ENCODE measurements at places on chromosomes 5 and 9.

DNA sequence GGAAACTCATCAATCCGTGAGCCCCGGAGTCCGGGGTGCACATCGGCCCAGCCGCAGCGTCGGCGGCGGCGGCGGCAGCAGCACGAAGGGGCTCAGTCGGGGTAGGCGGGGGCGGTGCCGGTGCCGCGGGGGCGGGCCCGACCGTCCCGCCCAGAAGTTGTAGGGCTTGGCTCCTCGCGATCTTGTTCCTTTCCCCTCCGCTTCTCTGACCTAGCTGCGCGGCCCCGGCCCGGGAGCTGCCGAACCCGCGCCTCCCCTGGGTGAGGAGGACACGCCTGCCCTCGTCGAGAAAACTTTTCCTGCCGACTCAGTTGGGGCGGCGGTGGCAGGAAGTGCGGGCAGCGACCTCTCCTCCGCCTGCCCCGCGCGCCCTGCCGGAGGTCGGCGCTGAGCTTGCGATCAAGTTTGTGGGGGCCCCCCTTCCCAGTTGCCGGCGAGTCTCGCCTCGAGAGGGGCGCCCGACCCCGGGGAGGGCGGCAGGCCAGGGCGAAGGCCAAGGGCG, at the start of gene MAN2A1:
MAN2A1 (plus strand) TSS at position 188 of the 502 bp plus-strand sequence. CDS start 491 bp downstream, outside the sequence.
- DNase-seq, result peak; percentile 87

- DNase-seq, result no peak
Measured at GRCh38 chr9:127912882-127913281, 4.0 kb downstream of the ST6GALNAC4 start.

DNA sequence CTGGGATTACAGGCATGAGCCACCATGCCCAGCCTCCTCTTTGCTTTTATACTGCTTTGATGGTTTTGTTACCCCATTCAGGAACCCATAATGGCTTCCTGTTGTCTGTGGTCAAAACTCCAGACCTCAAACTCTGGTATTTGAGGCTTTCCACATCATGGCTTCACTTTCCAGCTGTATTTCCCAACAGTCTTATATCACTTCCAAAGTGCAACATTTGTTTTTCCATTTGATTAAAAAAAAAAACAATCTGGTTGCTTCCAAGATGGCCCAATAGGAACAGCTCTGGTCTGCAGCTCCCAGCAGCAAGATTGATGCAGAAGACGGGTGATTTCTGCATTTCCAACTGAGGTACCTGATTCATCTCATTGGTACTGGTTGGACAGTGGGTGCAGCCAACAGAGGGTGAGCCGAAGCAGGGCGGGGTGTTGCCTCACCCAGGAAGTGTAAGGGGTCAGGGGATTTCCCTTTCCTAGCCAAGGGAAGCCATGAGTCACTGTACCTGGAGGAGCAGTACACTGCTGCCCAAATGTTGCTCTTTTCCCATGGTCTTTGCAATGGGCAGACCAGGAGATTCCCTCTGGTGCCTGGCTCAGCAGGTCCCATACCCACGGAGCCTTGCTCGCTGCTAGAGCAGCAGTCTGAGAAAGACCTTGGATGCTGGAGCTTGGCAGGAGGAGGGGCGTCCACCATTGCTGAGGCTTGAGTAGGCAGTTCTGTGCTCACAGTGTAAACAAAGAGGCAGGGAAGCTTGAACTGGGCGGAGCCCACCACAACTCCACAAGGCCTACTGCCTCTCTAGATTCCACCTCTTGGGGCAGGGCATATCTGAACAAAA, 458.4 kb downstream of the KDM4C start:
- no peak for DNase-seq

DNA sequence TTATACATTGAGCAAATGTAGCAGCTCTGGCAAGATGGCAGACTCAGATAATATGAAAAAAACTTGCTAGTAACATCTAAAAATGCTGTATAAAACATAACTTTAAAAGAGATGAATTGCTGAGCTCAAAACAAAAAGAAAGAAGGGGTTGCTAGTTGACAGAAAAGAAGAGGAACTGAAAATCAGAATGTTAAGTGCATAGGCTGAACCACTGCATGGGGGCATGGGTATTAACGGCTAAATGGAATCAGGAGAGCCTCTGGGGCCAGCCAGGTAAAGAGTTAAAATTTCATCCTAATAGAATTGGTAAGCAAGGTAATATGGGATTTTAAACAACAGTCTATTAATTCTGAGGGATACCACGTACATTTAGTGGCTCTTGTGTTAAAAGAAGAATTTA, 146.8 kb downstream of the SMC2 start:
- no peak for DNase-seq

DNA sequence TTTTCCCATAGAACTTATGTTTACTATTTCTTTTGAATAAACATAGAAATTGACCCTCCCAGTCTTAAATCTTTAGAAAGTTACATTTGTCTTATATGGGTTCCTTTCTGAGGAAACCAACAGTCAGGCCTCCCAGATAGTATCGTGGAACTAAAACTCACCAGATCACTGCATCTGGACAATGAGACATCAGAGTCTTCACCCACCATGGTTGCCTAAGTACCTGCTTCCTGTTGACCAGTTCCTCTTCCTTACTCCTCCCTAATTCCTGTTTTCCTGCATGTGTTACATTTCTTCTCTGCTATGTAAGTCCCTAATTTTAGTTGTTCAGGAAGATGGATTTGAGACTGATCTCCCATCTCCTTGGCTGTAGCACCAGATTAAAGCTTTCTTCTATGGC, 462.2 kb downstream of the DIRAS2 start:
- DNase-seq, result no peak

DNA sequence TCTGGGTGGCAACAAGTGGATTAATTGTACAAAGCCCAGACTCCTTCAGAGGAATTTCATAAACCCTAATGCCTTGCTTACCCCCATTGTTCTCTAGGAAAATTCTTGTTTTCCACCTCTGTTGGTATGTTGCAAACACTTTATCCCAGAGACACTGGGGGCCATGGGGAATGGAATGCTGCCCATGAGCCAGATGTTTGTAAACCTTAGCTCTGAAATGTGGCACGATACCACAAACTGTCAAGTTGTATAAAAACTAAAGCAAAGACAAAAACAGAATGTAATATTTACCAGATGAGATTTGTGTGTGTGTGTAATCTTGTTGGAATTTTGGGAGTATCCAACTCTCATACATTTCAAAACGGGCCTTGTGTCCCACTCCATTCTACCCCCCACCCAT, 465.0 kb downstream of the EBF1 start:
- DNase-seq, result no peak

DNA sequence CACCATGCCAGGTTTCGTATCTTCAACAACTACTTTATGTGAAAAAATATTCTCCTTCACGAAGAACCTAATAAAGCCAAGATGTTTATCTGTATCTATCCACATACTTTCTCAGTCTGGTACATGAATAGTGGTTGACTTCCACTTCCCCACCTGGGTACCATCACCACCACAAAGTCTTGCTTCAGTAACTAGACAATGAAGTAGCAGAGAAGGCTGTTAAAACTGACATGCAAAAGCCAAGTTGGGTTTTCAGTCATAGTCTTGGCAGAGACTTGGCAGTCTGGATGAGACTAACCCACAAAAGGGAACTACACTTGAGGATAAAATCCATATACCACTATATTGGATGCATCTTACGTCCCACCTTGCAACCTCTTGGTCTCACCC, 5.0 kb downstream of the P4HA2 start:
- DNase-seq, result no peak

GRCh38 chr5:34905564-34905963, 9.7 kb downstream of the RAD1 start:
- DNase-seq, result peak; percentile 31

DNA sequence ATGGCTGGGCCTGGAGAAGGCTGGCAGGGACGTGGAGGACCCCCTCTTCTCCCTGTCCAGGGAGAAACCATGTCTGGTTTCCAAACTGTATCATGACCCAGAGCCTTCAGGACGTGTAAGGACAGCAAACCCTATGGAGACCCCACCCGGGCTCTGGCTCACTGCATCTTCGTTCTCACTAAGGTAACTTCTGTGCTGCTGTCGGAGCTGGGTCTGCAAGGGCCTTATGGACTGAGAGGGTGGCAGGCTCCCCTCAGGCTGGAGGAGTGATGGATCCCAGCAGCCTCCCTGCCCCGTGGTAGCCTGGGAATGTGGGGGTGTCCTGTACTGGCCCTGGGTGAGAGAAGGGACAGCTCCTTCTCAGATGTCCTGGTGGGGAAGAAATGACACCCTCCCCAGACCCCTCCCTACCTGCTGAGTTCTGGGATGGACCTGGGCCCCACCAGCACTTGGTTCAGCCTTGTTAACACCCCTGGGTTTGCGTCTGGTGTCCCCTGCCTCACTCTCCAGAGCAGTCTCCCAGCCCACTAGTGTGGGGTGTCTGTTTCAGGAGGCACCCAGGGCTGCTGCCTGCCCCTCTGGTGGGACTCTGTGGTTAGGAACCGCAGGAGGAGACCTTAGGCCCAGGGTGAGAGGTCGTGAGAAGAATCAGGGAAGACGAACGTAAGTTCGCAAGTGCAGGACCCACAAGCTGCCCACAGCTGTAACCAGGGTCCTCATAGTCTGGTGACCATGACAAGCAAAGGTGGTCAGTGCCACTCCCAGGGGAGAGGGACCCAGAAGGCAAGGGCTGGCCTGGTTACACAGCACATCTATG, 6.6 kb downstream of the SPATA31E1 start:
- no peak for DNase-seq

GRCh38 chr9:27029186-27029585, 23.7 kb upstream of the LRRC19 start:
- DNase-seq, result no peak

DNA sequence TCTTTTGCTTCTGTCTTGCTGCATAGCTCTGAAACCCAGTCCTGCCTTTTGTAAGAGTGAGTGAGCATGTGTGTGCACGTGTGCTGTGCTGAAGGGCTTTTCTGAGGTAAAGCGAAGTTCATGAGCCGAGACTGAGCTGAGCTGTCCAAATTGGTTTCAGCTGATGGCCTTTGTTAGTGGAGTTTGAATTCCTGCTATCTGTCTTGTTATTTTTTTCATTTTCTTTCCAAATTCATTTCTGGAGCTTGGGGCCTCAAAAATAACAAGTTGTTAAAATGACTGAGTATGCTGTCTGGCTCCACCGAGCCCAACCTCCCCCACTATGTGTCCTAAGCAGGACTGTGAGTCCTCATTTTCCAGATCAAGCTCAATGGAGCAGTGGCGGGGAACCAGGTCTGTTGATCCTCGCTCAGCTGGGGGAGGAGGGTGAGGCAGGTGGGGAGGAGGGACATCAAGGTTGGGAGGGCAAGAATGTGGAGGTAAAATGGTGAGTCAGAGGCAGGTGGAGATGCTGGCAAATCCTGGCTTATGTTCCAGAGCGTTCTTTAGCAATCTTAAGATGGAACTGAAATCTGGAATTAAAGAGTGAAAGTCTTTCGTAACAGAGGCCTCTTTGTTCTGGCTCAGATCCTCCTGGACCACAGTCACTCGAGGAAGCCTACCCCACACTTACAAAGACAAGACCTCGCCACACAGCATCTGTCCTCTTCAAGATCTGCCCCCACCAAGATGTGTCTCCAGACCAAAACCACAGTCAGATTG, 63.9 kb downstream of the SREK1 start:
- no peak for DNase-seq

GRCh38 chr5:143491646-143492045, 88.2 kb upstream of the NR3C1 start:
- DNase-seq, result no peak

GRCh38 chr5:159616952-159617351, 286.7 kb upstream of the IL12B start:
- DNase-seq, result no peak

- no peak for DNase-seq
Measured at GRCh38 chr5:147675168-147675567, 107.4 kb downstream of the JAKMIP2 start.

- DNase-seq, result no peak
Measured at GRCh38 chr5:52334367-52334766, 453.3 kb upstream of the ITGA1 start.

GRCh38 chr5:50923768-50924494, 257.5 kb downstream of the PARP8 start:
- DNase-seq, result no peak

- peak; percentile 37 for DNase-seq
Measured at GRCh38 chr9:6827439-6828145, 69.8 kb downstream of the KDM4C start.

DNA sequence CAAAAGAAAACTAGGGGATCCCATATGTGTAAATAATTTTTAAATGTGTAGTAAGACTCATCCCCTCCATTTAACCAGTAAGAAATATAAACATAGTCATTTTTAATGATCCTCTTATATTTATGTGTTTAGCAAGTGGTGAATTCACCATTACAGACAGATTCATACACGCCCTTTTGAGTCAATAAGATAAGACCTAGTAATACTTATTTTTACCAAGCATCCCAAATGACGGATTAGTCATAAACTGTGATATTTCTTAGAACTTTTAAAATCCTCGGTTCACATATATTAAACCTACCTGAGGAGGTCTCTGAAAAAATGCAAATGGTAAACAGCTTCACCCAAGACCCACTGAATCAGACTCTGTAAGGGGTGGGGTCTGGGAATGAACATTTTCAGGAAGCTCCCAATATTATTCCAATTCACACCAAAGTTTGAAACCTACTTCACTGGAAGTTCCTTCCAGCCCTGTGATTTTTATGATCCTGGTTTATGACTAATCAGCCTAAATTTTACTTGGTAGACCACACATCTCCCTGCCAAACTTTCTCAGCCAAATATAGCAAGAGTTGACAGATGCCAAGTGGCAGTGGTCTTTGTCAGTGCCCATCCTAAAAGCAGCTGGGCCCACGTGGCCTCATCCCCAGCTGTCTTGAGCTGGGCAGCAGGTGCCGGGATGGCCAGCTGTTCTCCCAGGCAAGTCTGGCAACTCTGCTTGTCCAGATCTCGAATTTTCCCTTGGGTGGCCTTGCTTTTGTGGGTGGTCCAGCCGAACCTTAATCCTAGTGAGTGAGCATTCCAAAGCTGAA, 559.0 kb upstream of the RGMB start:
- DNase-seq, result no peak

GRCh38 chr5:118653183-118653582, 335.2 kb downstream of the DTWD2 start:
- DNase-seq, result no peak

DNA sequence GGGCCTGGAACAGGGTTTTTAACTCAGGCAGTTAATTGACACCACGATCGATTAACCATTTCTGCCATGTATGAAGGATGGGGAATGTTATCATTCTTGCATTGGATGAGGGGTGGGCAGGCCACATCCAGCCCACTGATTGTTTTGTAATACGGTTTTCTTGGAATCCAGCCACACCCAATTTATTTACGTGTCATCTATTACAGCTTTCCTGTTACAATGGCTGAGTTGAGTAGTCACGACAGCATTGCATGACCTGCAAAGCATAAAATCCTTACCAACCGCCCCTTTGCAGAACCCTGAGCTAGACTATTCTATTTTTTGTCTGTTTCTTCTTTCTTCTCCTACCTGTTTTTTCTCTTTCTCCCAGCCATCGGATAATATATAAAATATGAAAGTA, 122.0 kb upstream of the STC2 start:
- no peak for DNase-seq

GRCh38 chr9:114423181-114423580, 35.4 kb upstream of the AKNA start:
- DNase-seq, result no peak

DNA sequence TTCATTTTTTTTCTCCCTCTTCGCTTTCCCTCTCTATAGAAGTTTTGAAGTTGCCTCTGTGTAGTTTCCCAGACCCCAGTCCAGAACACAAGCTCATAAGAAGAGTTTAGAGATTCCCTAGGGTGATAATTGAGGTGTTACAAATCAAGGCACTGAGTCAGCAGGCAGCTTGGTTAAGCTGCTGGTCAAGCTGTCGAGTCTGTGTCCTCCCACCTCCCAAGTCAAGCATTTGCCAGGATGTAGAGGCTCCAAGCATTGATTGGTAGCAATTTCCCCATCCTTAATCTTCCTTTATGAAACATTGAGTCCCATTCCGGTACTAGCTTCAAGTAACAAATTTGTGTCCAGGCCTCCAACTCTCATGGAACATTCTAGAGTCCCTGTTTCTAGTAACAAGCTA, 47.5 kb upstream of the SLC1A1 start:
- no peak for DNase-seq

All from Kasumi-1 (cell line).